ENCODE measurements at places on chromosomes 5 and 9. TPM values are rescaled to one million over a fixed set of nuclear protein-coding genes. Genes with fewer than 3 reads are reported as not detected.
A peak's percentile ranks its signal among the peaks of the same experiment; 100 is the strongest.

- H3K27ac ChIP-seq, result peak overlapping the region; percentile 100
- peak overlapping the region; percentile 100 for H3K4me3 ChIP-seq
- peak; percentile 86 for DNase-seq
- H3K27me3 ChIP-seq, result no peaks in the 10 kb centered on the region
Observed at GRCh38 chr9:35690614-35691333, 1.0 kb upstream of the TPM2 start.

- H3K27me3 ChIP-seq, result no peaks in the 10 kb centered on the region
- no peak overlapping the region for H3K4me3 ChIP-seq
- peak; percentile 76 for DNase-seq
- H3K4me1 ChIP-seq, result peaks cover 93% of the 10 kb centered on the region
Observed at GRCh38 chr5:150645070-150645700, 4.7 kb downstream of the SYNPO start.

DNA sequence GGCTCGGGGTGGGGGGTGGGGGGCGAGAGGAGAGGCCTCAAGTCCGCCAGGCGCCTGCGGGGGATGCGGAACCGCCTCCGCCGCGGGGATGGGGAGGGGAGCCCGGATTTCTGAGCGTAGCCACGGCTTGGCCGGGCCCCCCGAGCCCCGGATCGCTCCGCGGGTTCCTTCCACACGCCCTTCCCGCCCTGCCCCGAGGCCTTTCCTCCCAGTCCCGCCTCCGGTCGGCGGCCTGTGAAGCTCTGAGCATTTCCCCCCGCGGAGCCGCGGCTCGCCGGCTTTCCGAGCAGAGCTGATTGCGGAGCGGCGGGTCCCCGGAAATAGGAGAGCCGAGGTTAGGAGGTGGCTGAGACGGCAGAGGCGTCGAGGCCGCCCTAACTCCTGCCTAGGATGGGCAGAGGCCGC, 6.1 kb downstream of the IRX4 start:
- no peak for DNase-seq
- H3K27ac ChIP-seq, result no peak overlapping the region
- no peaks in the 10 kb centered on the region for H3K4me1 ChIP-seq
- no peaks in the 10 kb centered on the region for H3K36me3 ChIP-seq
- peaks cover 39% of the 10 kb centered on the region for H3K27me3 ChIP-seq
- H3K4me3 ChIP-seq, result no peak overlapping the region

The LCN15 gene
- 0.14 TPM for polyA plus RNA-seq

- no peak overlapping the region for H3K4me3 ChIP-seq
- no peaks in the 10 kb centered on the region for H3K4me1 ChIP-seq
- H3K27ac ChIP-seq, result no peak overlapping the region
- H3K27me3 ChIP-seq, result no peaks in the 10 kb centered on the region
- no peak for DNase-seq
- no peaks in the 10 kb centered on the region for H3K36me3 ChIP-seq
Observed at GRCh38 chr5:33753704-33754103, 138.1 kb downstream of the ADAMTS12 start.

The NSUN2 gene
- 56.2 TPM for polyA plus RNA-seq

- no peak overlapping the region for H3K27ac ChIP-seq
- no peaks in the 10 kb centered on the region for H3K36me3 ChIP-seq
- no peaks in the 10 kb centered on the region for H3K4me1 ChIP-seq
- no peaks in the 10 kb centered on the region for H3K27me3 ChIP-seq
- no peak for DNase-seq
- no peak overlapping the region for H3K4me3 ChIP-seq
Observed at GRCh38 chr9:93254806-93255493, 71.0 kb downstream of the WNK2 start.

The GFI1B gene
- 0.12 TPM for polyA plus RNA-seq

The RPP25L gene
- 70.1 TPM for polyA plus RNA-seq

- no peaks in the 10 kb centered on the region for H3K4me1 ChIP-seq
- H3K27ac ChIP-seq, result no peak overlapping the region
- no peaks in the 10 kb centered on the region for H3K36me3 ChIP-seq
- no peak overlapping the region for H3K4me3 ChIP-seq
- no peaks in the 10 kb centered on the region for H3K27me3 ChIP-seq
Observed at GRCh38 chr9:17832812-17833211, 253.9 kb downstream of the SH3GL2 start.

Data from psoas muscle (tissue), 8 donors.